ENCODE measurements at places on chromosomes 16 and 17.

DNA sequence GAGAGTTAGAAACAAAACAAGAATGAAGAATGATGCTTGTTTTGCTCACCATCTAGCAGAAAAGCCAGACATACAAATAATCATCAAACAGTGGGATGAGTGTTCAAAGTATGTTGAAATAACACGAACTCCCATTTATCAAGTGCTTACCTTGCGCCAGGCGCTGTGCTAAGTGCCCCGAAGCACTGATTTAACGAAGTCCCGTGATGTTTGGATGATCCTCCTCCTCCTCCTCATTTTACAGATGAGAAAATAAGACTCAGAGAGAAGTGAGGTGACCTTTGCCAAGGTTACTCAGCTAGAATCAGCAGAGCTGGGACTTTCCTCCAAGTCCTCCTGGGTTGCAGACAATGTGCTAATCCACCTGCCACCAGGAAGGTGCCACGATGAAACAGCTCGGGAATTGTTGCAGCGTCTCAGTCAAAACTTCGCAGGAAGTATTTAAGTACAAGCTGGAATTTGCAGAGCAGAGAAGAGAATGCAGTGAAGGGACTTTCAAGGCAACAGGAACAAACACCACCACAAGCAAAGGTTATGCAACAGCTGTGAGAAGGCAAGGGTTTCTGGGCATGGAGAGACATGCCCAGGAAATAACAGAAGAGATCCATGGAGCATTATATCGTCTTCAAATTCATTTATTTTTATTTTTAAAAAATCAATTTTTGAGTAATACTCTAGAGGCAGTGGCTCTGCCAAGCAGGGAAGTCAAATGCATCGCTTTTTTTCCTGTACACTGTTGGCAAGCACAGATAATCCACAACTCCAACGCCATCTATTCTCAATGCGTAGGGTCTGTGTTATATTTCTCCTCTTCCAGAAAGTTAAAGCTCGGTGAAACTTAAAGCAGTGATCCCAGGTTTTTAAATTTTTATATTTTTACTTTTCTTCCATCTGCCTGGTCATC lies 11.1 kb downstream of the PRCD start:
- DNase-seq: no peak

DNA sequence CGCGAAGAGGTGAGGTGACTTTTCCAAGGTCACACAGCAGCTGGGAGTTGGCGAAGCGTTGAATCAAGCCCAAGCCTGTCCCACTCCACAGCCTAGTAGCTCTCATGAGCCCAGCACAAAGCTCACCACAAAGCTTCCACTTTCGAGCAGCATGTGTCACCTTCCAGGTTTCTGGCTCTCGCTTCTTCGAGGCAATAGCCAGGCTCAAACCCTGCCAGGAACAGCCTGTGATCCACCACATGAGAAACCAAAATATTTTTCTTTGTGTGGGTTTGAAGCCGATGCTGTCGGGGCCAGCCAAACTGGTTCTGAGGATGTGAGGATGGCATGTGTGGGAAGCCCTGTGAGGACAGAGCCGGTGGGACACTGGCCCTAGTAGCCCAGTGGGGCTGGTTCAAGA lies 68.1 kb downstream of the COG7 start:
- DNase-seq: no peak

- peak; percentile 77 for DNase-seq
Measured at GRCh38 chr16:8173111-8173644, 417.1 kb downstream of the TMEM114 start.

GRCh38 chr16:19212059-19212458 lies 44.0 kb downstream of the SYT17 start:
- no peak for DNase-seq

DNA sequence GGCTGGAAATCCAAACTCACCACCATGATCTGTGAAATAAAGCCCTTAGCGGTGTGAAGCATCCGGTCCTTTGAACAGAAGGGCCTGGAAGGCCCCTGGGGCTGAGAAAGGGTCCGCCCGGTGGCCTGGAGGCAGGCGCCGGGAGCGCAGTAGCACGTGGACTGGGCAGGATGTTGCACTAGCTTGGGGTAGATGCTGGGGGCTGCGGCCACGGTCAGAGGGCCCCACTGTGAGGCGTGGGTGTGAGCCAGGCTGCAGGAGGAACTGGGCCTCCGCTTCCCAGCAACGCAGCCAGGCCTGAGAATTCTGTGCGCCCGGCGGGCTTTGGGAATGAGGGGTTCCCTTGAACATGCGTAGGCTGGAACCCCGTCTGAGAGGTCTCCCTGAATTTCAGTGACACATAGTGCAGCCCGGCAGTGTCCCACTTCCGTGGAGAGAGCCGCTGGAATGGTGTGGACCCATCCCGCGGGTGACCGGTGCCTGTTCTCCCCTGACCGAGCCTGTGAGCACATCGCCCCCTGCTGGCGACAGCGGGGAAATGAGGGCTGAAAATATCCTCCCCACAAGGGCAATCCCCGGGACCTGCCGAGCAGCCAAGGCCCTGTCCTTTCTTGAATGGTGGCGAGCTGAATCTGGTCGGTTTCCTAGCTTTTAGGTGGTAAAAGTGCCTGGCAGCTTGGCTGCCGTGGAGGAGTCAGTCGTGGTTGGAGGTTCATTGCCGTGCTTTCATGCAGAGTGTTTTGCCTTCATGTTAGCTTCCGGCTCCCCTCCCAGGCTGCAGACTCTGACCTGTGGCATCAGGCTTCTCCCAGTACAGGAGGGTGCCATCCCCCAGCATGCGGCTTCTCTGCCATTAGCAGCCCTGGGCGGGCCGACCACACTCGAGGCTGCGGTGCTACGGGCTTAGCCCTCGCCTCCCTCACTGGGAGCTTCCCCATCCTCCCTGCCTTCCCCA lies 43.8 kb downstream of the DNAJA2 start:
- peak; percentile 39 for DNase-seq

GRCh38 chr17:80252871-80253270 lies 7.8 kb upstream of the RNF213 start:
- no peak for DNase-seq

- DNase-seq: peak; percentile 38
Measured at GRCh38 chr17:7191571-7192270, 12.6 kb upstream of the ASGR1 start.

- DNase-seq: no peak
Measured at GRCh38 chr16:7613518-7613917, 280.9 kb downstream of the RBFOX1 start.

Measured in M059J (cell line).